Activated effector memory CD4-positive, alpha-beta T cell treated with Interleukin-2 at 50 U/mL for 16 hours (primary cell): ENCODE measurements at places on chromosomes 5 and 9.

- no peak for DNase-seq
These were observed 99.5 kb upstream of the FBXL17 start for GRCh38 chr5:108481355-108481931.

DNA sequence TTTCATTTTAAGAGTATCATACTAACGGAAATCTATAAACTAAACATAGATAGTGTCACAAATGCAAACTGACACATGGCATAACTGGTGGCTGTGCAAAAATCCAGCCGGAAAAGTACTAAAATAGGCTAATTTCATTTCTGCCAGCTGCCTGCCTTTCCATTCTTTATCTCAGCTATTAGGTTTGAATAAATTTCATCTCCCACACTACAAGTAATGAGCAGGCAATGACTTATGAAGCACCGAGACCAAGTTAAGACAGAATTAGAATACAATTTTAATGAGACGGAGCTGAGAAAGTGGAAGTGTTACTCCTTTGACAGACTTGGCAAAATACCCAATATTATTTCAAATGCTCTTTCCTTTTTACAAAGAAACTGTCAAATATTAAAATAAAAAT is 258.8 kb upstream of the ZNF608 start:
- DNase-seq = no peak

- no peak for DNase-seq
These were observed 306.6 kb downstream of the FBXL7 start for GRCh38 chr5:15806613-15807012.

GRCh38 chr5:141757402-141757801 is 75.4 kb upstream of the ARAP3 start:
- no peak for DNase-seq

DNA sequence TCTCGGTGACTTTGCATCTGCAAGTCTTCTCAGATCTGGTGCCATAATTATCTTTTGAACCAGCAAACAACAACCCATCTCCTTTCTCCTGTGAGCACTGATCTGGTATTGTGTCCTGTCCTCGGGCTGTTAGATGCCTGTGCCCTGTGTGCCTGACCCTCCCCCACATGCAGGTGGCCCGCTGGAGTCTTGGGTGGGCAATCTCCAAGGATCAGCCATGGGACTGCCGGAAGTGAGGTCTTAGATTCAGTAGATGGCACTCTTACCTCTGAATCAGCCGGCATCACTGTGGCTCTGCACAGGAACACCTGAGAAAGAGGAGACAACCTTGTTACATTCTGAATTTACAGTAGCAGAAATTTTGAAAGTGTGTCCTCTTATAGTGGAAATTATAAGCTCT is 172.4 kb downstream of the IRX2 start:
- DNase-seq = no peak

- no peak for DNase-seq
These were observed 85.8 kb downstream of the SLC44A1 start for GRCh38 chr9:105330201-105330600.

GRCh38 chr5:94830520-94830919 is 212.1 kb downstream of the SLF1 start:
- DNase-seq = no peak

- DNase-seq = no peak
These were observed 51.7 kb downstream of the CPLANE1 start for GRCh38 chr5:37197340-37198050.

DNA sequence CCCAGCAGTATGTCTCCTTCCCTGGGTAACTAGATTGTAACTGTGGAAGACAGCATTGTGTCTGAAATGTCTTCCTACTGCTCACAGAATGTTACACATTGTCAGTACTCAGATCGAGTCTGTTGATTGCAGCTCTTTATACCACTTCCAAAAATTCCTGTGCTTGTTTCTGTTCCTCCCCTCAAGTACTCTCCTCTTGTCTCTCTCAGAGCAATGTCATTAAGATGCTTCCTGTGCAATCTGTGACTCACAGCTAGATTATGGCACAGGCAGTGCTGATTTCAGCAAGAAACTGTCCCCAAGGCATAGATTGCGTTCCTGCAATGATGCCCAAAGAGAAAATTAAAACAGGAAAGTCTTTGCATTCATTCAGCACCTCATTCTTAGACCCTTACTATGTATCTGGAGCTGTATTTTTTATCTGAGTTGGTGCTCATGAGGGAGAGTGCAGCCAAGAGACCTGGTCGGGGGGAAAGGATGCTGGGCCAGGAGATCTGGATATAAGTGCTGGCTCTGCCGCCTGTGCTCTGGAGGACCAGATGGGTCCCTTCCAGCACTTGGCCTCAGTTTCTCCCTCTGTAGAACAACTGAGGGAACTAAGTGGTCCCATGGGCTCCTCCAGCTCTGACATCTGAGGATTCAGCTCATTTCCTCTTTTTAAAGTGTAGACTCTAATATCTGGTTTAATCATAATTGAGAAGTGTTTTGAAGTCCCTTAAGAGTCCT is 40.8 kb upstream of the GNPDA1 start:
- DNase-seq = no peak

GRCh38 chr5:43514025-43514424 is 923 bp downstream of the C5orf34 start:
- DNase-seq = no peak

DNA sequence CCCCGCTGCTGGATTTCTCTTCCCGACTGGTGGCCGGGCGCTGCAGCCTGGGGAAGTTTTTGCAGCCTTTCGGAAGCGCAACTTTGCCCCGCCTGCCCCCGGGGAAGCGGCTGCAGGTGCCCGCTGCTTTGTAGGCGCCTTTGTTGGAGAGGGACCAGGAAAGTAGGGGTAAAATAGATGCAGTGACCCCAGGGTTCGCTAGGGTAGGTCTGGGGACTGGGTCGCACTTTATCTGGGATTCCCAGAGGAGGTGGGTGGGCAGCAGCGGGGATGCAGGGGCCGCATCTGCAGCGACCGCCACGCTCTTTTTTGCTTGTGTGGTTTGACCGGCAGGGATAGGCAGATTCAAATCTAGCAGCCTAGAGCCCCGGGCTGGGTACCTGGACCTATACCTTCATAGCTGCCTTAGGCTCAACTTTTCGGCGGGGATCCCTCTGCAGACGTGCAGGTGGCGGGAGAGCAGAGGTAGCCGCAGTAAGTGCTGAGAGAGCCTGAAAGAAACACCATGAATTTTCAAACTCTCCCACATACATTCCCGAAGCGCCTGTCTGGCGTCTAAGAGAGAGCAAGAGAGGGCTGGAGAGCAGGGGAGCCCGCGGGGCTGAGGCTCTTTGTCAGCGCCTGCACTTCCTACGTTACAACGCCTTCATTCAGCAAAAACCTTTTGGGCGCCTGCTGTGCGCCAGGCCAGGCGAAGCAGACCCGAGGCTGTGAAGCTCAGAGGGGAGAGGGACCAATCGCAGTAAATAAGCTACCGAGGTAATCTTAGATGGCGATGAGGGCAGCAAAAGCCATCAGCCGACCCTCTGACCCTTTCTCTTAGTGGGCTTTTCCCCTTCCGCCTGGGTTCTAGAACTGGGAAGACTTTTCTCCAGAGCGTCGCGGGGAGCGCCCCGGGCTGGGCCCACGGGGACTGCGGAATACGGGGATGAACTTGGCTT is 642 bp downstream of the SV2C start:
- DNase-seq = no peak

- DNase-seq = no peak
These were observed 41.4 kb downstream of the RGS3 start for GRCh38 chr9:113504725-113505590.

DNA sequence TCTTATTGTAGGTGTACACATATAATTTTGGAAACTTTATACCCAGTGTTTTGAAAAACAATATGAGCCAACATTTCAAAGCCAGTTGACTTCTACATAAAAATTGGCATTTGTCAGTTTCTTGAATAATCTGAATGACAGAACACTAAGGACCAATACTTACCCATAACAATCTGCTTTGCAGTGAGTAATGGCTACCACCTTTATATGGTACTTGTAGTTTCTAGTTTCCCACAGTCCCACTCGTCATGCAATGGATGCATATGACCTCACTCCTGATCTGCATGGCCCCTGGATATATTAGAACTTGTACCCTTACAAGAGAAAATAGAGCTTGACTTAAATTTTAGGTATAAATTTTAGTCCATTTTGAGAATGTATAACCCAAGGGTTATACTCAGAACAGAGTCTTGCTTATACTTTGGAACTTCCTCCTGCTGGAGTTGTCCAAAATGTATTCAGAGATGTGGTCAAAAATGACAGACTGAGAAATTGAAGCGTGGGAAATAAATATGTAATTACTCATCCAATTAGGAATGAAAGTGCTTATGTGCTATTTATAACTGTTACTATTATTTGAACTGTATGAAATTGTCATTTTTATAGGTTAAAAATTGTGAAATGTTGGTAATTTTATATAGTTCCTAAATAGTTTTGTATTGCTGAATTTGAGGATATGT is 19.5 kb downstream of the XRCC4 start:
- no peak for DNase-seq

DNA sequence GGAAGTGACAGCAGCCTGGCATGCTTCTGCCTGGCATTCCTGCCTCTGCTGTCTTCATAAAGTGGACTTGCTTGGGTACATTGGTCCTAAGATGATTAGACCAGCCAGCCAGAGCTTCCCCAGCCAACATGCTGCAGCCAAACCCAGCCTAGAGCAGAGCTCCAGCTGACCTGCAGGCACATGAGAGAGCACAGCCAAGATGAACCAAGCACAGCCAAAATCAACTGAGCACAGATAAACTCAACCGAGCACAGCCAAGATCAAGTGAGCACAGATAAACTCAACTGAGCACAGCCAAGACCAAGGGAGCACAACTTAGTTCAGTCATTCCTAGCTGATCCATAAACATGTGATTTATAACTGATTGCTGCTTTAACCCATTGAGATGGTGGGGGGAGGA is 266.5 kb downstream of the MSX2 start:
- no peak for DNase-seq

GRCh38 chr5:109439590-109439989 is 29.8 kb upstream of the PJA2 start:
- no peak for DNase-seq
